ENCODE measurements at places on chromosomes 13 and 19. TPM values are rescaled to one million over a fixed set of nuclear protein-coding genes. Genes with fewer than 3 reads are reported as not detected.

- no peak for DNase-seq
Measured at GRCh38 chr19:39736088-39736487, 1.7 kb downstream of the CLC start.

DNA sequence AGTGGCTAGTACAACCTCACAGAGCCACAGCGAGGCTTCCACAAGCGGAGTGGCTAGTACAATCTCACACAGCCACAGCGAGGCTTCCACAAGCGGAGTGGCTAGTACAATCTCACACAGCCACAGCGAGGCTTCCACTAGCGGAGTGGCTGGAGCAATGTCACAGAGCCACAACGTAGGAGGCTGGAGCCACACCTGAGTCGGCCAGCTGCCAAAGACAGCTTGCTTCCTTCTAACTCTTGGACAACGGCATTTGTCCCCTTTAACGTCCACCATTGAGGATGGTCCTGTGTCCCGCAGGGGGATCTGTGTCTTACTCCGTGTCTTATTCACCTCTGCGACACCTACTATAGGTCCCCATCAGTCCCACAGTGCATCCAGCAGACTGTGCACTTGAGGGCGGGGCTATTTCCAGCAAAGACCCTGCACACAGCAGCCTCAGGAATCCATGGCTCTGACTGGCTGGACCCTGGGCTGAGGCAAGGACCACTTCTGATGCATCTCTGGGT, 3.7 kb downstream of the ZNF787 start:
- no peak for DNase-seq

GRCh38 chr19:1041835-1042685, 2.2 kb downstream of the ABCA7 start:
- no peak for DNase-seq

DNA sequence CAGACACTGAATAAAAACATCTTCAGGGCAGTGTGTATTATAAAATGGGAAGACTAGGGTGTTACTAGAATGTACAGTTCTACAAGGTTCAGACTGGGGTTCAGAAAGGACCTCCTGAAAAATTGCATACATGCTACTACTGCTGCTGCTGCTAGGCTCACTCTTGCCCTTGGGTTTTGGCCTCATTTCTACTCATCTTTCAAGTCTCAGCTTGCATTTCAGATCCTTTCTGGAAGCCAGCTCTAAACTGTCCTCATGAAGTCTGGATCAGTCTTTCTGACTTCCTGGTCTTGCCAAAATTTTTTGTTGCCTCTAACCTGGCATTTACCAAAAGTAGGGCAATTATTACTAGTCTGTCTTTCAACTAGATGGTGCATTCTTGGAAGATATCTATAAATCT, 393.3 kb downstream of the DIAPH3 start:
- no peak for DNase-seq

The FAAP24 gene
- 0.67 TPM for total RNA-seq

The KCNJ14 gene
- total RNA-seq = 1.2 TPM
